CD4-positive, alpha-beta T cell treated with Interleukin-21 for 1 hour (primary cell): ENCODE measurements at places on chromosomes 1 and 21.

DNA sequence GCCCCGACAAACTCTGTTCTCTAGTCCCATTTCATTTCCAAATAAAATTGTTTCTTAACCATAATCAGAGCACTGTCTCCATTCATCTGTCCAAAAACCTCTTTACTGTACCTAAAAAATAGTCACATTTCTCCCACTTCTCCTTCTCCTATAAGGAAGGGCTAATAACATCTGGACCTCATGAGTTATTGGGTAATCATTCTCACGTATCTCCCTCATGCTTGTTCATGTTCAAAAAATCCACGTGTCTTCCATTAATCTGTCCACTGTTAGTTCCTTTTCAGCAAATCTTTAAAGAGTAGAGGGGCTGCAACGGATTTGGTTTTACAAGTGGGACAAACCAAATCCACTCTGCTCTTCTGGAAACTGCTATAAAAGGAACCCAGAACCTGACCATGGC, 1418.8 kb downstream of the MRPL39 start:
- DNase-seq = no peak

DNA sequence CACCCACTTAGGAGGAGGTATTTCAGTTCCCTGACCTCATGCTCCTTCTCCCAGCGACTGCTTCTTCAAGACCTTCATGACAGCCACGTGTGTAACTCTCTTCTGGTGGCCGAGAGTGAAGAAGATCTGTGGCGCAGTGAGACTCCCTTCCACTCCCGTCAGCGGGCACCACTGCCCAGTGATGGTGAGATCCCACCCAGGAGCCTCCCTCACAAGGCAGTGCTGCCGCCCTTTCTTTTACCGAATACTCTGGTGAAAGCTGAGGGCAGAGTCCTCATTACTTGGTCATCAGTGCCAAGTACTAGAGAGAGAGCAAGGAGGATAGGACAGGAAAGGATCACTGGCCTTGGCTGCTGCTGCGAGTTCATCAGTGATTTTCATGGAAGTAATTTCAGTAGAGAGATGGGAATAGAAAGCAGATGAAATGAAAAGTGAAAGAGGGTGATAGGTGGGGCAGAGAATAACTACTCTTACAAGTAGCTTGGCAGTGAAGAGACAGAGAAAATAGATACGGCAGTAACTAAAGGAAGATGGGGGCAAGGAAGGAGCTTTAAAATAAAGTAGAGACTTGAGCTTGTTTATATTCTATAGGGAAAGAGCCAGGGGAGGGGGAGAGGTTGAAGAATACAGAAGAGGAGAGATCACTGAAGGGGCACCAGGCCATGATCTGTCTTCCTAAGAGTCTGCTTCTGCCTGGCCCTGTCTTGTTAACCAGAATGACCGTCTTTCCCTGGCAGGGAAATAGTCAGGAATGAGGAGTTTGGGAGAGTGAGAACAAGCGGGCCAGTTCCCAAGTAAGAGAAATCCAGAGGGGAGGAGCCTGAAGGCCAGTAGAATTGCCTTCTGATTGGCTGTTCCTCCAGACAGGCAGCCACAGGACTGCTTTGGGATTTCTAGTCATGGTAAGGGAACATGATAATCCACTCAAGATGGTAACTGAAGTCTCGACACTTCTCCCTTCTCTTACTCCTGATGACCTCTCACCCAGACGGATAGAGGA, 18.3 kb downstream of the HYI start:
- DNase-seq = no peak

- DNase-seq = no peak
Measured at GRCh38 chr1:1309251-1310108, 1.1 kb downstream of the PUSL1 start.

DNA sequence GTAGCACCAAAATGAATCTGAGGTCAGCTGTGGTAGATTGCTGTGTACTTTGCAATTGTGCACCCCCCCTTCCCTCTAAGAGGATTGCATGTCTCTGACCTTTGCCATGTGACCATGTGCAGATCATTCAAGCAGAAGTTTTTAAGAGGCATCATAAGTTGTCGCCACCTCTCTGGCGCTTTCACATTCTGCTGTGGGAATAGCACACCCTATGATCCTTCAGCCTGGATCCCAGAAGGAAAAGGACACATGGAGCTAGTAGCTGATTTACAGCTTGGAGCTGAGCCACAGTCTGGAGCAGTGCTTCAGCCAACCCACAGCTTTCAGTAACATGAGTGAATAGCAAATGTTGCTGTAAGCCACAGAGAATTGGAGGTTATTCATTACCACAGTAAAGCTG, 158.5 kb downstream of the TSEN15 start:
- DNase-seq = no peak

DNA sequence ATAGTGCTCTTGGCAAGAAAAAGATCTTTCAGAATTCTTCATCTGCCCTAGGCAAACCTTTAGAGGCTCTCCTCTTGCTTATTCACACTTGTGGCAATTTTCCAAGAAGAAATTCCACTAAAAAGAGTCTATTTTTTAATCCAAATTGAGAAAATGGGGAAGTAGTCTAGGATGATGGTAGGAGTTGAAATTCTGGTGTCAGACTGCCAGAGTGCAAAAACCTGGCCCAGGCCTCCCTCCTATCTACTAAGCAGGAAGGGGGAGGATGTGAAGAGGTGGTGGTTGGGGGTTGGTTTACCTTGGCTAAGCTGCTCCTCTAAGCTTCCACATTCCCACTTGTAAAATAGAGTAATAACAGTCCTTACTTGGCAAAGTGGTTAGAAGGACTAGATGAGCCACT, 120.6 kb upstream of the KCNJ15 start:
- no peak for DNase-seq

GRCh38 chr1:53070621-53071020, 8.6 kb downstream of the PODN start:
- no peak for DNase-seq

GRCh38 chr1:175221557-175222175, 29.1 kb upstream of the KIAA0040 start:
- DNase-seq = no peak

- DNase-seq = no peak
Measured at GRCh38 chr1:46637444-46638083, 21.0 kb upstream of the MOB3C start.

- no peak for DNase-seq
Measured at GRCh38 chr1:29249170-29249691, 12.9 kb downstream of the PTPRU start.

DNA sequence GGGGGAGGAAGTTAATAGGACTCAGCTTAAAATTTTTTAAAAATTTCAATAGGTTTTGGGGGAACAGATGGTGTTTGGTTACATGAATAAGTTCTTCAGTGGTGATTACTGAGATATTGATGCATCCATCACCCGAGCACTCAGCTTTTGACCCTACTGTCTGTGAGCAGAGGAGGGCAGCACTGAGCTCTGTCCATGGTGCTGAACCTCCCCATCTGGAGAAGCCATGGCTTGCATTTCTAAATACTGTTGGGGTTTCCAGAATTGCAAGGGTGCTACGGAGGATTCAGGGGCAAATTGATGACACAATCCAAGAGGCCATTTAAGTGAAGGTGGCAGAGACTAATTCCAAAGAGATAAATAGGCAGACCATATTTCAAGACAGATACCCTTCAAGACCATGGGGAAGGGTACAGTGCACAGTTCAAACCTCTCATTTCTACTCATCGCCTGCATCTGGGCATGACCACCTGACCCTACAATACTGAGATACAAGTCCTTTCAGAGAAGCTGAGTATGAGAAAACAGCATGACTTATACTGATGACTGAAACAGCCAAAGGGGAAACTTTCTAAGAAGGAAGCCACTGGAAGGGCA, 17.2 kb downstream of the SYT2 start:
- peak; percentile 52 for DNase-seq

DNA sequence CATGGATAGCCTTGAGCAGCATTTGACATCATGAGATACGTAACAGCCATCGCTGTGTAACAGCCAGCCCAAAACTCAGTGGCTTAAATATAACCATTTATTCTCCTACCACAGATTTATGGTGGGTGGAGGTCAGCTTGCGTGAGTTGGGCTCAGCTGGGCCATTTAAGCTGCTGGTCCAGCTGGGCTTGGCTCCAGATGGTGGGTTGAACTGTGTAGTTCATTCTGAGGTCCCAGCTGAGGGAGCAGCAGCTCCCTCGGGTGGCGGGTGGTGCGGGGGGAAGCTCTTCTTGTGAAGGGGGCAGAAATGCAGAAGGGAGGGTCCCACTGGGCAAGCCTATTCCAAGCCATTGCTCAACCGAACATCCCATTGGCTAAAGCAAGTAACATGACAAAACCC, 75.9 kb downstream of the IGSF21 start:
- DNase-seq = no peak

- no peak for DNase-seq
Measured at GRCh38 chr1:204126956-204127355, 24.9 kb downstream of the ETNK2 start.

DNA sequence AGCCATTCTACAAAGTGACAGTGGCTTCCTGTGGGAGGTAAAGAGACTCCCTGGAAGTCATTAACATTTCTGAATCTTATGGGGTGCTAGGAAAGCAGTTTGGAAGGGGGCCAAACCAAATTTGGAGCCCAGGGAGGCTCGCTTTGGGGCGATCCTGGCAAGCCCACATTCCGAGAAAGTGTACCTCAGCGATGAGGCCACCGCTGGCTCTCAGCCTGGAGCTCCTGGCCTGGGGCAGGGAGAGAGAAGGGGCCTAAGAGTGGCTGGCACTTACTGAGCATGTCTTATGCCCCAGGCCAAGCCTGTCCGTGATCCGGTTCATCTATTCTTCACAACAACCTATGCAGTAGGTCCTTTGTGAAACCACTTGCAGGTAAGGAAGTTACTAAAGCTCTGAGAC, 98.8 kb downstream of the CCDC185 start:
- no peak for DNase-seq

- peak; percentile 50 for DNase-seq
Measured at GRCh38 chr1:198156745-198157240, at the start of gene NEK7. Gene NEK7 (plus strand): TSS chr1:198156998. CDS start chr1:198232581, 75,583 bp downstream.

DNA sequence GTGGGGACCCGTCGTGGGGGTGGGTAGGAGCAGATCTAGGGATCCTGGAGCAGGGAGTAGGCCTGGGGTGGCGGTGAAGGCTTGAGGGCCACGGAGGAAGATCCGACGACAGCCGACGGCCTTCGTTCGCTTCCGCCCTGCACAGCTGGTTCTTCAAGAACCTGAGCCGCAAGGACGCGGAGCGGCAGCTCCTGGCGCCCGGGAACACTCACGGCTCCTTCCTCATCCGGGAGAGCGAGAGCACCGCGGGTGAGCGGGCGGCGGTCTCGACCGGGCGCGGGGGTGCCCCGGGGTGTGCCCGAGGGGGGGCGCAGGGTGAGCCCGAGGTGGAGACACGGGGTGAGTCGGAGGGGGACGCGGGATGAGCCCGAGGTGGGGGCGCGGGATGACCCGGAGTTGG, 16.5 kb upstream of the HDAC1 start:
- no peak for DNase-seq

DNA sequence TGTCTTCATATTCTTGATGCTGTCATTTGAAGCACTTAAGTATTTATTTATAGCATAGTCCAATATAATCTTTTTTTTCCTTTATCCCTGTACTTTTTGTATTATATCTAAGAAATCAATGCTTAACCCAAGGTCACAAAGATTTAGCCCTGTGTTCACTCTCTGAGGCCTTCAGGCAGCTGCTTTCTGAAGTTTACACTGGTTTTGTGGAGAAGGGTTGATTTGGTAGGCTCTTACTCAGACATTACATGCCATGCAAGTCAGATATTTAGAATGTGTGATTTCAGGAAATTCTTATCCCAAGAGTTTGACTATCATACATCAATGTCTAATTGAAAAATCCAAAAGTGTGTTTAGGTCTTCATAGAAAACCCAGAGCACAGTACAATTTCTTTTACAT, 56.3 kb downstream of the PALMD start:
- DNase-seq = no peak

GRCh38 chr1:203364806-203365205, 13.9 kb upstream of the FMOD start:
- DNase-seq = no peak

DNA sequence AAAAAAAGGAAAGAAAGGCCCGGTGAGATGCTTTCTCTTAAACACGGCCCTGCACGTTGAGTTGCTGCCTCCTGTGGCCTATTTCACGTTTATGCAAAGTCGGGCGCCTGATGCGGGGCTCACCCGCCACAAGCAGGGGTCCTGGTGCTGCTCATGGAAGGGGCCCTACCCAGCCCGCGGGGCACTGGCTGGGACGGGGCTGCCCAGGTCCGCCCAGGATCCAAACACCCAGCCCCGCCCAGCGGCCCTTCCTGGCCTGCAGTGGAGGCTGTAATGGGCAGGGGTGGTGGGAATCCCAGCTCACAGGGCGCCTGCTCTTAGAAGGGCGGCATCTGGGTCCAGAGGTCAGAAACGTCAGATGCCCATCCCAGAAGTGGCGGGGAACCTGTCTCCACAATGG, 1.6 kb downstream of the COL6A2 start:
- no peak for DNase-seq

DNA sequence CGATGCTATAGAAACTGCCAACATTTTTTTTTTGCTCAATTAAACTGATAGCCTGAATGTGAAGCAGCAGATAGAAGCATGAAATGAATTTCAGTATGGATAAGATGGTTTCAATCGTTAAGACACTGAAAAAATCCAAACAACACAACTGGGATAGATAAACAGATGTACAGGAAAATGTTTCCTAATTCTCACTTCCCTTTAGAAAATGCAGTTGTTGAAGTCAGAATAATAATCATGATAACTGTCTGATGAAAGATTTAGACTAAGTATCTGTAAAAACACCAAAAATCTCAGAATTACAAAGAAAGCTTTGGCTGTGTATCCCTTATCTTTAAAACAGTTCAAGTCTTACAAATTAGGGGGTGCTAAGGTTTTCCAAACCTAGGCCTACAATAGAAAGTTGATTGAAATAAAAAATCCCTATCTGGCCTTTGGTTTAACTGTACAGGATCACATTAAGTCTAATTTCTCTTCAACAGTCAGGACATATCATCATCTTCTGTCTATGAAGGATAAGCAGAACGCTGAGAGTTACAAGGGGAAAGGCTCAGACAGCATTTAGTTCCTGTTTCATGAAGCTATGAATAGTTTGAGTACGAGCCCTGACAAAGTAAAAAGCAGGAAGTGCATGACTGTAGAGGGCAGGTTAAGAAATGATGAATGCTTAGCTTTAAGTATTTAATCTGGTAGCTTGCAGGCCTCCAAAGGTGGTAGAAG, 203.2 kb downstream of the APP start:
- DNase-seq = peak; percentile 5

- no peak for DNase-seq
Measured at GRCh38 chr1:90712153-90712856, 4.8 kb downstream of the BARHL2 start.

DNA sequence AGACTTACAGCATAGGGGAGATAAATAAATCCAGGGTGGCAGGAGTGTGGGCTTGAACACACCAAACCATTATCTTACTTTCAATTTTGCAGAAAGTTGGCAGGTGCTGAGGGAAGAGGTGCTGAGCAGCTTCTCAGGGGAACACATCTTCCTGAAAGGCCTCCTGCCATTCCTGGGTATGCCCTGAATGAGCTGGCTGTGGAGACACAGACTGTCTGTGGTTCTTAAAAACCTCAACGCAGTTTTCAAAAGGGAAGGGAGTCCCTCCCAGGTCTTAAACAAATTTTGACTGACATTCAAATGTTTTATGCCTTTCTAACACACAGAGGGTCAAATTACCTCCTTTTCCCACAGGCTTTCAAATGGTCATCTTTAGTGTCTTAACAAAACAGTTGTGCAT, 166.9 kb downstream of the TNFSF18 start:
- DNase-seq = no peak

GRCh38 chr1:145845514-145846161, at the start of gene NUDT17:
Gene NUDT17 (plus strand): TSS chr1:145845630. CDS start chr1:145845641, 11 bp downstream.
- DNase-seq = peak; percentile 73

GRCh38 chr1:2320760-2321667, 70.3 kb downstream of the MORN1 start:
- no peak for DNase-seq

GRCh38 chr1:90413519-90413918, 303.6 kb downstream of the BARHL2 start:
- DNase-seq = no peak

- DNase-seq = no peak
Measured at GRCh38 chr1:29672416-29673227, 436.3 kb downstream of the PTPRU start.
